Muscle of leg (tissue), 16 donors: ENCODE measurements at places on chromosomes 3 and 15. TPM values are rescaled to one million over a fixed set of nuclear protein-coding genes. Genes with fewer than 3 reads are reported as not detected.

Gene IL17RD
- 19.6 TPM for polyA plus RNA-seq

Gene ARHGEF26
- polyA plus RNA-seq, result 13.5 TPM

Gene FILIP1L
- 40.2 TPM for polyA plus RNA-seq

Gene MESP2
- 0.14 TPM for polyA plus RNA-seq

Gene LMCD1
- 143 TPM for polyA plus RNA-seq

DNA sequence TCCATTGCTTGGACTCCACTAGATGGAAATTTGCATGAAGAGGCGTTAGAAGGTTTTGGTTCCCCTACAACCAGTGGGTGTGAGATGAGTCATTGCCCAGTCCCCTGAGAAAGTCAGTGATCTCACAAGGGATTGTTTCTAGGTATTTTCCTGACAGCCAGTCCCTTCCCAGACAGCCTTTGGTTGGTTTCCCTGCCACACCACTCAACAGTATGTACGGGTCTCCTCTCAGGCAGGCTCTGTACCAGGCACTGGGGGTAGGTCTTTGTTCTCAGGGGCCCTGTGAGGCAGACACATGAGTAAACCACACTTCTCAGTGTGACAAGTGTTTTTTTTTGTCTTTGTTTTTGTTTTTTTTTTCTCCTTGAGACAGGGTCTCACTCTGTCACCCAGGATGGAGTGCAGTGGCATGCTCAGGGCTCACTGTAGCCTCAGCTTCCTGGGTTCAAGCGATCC lies 4.0 kb downstream of the LAMP3 start:
- no peak for DNase-seq

GRCh38 chr3:189260556-189261493 lies 89.1 kb downstream of the TPRG1 start:
- no peak for DNase-seq

GRCh38 chr15:74374648-74375302 lies 7.3 kb upstream of the CYP11A1 start:
- no peak for DNase-seq

DNA sequence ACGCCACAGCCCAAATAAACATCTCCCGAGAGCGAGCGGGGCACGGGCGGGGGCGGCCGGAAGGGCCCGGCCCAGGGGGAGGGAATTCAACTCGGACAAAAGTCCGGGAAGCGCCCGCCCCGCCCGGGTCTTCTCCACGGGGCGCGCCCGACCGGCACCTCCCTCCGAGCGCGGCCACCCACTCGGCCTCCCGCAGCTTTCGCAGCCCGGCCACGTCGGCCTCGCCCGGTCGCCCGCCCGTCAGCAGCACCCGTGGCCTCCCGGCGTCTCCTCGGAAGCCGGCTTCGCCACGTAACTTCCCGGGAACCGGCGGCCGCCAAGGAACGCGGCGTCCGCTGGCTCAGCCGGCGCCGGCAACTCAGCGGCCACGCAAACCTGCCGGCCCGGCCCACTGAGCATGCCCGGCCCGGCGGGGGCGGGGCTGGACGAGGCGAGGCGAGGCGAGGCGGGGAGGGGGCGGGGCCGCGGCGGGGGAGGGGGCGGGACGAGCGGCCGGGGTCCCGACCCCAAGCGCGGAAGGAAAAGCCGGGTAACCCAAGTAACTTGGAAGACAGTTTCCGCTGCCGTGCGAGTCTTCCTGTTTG lies at the start of gene TJP1:
TJP1 (minus strand) TSS at position 369 of the 584 bp plus-strand sequence. CDS start 440 bp downstream, outside the sequence.
- peak; percentile 90 for DNase-seq

DNA sequence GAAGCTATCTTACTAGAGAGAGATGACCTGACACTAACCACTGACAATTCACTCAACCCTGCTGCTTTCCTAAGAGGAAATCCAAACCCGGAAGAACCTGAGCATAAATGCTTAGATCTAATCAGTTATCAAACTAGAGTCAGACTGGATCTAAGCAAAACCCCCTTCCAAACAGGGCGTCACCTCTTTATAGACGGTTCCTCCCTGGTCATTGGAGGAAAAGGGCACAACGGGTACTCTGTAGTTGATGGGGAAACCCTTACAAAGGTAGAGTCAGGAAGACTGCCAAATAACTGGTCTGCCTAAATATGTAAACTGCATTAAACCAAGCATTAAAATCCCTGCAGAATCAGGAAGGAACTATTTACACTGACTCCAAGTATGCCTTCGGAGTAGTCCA lies 41.3 kb upstream of the FSTL1 start:
- no peak for DNase-seq

- DNase-seq, result no peak
Observed at GRCh38 chr3:55455915-55456314, 31.2 kb downstream of the WNT5A start.

GRCh38 chr3:17052363-17052762 lies 167.6 kb downstream of the PLCL2 start:
- DNase-seq, result no peak
